D721Med (cell line): ENCODE measurements at places on chromosomes 11 and 22.

DNA sequence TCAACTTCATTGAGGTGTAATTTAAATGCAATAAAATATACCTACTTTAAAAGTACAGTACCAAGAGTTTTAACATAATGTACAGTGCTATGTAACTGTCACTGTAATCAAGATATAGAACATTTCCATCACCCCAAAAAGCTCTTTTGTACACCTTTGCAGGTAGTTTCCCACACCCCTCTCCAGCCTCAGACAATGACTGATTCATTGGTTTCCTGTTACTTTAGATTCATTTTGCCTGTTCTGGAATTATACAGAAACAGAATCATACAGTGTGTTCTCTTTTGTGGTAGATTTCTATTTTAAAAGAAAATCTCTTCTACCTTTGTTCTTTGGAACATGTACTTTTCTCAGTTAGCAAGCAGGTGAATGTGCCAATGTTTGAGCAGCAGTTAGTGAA lies 38.2 kb downstream of the SHISA8 start:
- no peak for DNase-seq

- no peak for DNase-seq
Observed at GRCh38 chr11:59778122-59778521, 22.9 kb downstream of the STX3 start.

GRCh38 chr11:117179048-117179999 lies 781 bp downstream of the SIDT2 start:
- no peak for DNase-seq

DNA sequence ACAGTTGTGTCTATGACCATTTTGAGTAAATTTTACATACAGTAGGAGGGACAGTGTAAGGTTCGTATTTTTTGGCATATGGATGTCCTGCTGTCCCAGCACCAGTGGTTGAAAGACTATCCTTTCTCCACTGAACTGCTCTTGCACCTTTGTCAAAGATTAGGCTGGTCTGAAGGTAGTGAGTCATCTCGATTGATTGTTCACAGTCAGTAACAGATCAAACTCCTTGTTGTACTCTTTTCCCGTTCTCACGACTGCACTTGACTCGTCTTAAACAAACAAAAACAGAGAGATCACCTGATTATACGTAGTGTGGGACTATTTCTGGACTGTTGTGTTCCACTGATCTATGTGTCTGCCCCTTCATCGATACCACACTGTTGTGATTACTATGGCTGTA lies 77.1 kb downstream of the DGCR2 start:
- DNase-seq: no peak

- DNase-seq: peak; percentile 68
Observed at GRCh38 chr11:64448599-64449380, 89.8 kb downstream of the RPS6KA4 start.

DNA sequence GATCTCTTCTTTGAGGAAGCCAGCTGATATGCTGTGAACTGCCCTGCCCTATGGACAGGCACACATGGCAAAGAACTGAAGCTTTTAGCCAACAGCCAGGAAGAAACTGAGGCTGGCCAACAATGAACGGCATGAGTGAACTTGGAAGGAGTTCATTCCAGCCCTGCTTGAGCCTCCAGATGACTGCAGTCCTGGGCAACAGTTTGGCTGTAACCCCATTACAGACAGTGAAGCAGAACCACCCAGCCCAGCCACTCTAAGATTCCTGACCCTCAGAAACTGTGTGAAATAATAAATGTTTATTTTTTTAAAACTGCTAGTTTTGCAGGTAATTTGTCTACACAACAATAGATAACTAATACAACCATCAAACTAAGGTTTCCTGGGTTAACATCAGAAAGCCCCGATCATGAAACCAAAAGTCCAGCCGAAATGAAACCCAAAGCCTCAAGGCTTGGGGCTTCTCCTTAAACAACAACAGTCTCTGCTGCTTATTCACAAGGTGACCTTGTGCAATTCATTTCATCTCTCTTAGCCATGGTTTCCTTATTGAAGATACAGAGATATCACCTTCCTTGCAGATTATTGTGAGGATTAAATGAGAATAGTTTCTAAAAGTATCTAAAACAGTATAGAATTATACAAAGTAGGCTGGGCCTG lies 31.4 kb downstream of the PAK1 start:
- DNase-seq: no peak

- DNase-seq: no peak
Observed at GRCh38 chr11:120336641-120337354, 585 bp downstream of the ARHGEF12 start.

DNA sequence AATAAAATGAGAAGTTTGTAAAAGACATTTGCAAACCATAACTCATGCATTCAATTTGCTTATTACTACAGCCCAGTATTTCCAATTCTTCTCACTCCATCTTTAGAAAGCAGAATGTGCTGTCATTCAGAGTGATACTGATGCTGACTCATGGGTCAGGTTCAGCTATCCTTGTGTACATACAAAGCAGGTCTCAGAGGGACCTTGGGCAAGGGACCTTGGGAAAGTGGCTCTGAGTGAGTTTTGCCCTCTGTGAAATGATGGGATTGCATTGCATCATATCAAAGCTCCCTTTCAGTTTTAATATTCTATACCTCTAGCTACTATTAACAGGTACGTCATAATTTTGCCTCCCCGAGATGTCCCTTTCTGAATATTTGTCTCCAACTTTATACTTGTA lies 848.7 kb downstream of the OPCML start:
- DNase-seq: no peak

DNA sequence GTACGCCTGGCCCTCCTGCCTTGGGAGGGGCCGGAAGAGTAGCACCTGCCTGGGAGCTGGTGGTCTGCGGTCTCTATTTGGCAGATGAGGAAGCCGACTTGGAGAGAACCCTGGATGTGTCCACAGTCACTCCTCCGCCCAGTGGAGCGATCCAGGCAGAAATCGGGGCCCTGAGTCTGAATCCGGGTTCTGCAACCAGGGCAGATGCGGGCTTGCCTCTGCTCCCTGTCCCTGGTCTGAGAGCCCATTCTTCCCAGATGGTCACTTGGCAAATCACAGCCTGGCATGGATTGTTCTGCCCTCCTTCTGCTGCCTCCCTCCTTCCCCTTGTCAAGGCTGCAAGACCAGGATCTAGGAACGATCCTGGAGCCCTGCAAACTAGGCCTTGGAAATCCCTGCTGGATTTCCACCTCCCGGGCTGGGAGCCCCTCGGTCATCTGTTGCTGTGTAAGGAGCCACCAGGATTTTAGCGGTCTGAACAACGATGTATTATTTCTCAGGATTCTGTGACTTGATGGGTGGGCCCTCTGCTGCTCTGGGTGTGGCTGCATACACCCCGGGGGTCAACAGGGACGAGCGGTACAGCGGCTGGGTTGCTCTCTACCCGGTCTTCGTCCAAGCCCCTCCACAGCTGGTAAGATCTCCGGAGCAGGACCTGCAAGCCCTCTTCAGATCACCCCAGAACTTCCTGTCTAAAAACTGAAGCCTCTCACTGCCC lies 2.0 kb upstream of the ASCL2 start:
- DNase-seq: no peak

DNA sequence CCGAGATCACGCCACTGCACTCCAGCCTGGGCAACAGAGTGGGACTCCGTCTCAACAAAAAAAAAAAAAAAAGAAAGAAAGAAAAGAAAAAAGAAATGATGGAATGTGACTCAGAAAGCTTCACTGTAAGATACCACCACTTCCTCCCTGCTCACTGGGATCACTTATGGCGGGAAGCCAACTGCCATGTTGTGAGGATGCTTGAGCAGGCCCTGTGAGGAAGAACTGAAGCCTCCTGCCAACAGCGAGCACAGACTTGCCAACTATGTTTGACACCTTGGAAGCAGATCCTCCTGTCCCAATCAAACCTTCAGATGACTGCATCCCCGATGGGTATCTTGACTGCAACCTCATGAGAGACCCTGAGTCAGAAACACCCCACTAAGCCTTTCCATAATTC lies 8.3 kb downstream of the SEC14L6 start:
- DNase-seq: no peak

DNA sequence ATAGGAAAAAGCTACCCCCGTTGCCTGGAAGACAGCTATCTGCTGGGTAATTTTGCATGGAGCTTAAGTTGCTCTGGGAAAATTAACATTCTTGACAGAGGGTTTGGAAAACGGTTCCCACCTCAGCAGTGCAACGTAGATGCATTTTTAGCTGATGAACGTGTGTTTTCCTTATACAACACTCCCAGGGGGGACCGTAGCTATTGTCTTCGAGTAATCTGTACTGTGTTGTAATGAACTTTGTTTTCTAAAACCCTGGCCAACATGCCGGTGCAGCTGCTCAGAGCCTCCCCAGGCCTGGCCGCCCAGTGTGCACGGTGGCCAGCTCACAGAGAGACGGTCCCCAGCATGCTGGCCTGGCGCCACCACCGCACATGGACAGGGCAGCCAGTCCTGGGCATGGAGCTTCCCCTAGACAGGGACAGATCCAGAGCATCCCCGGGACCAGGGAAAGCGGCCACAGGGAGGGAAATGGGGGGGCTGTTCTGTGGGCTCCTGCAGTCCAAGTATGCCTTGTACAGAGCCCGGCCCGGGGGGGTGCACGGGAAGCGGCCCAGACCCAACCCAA lies 2.2 kb downstream of the TNNT3 start:
- DNase-seq: no peak

DNA sequence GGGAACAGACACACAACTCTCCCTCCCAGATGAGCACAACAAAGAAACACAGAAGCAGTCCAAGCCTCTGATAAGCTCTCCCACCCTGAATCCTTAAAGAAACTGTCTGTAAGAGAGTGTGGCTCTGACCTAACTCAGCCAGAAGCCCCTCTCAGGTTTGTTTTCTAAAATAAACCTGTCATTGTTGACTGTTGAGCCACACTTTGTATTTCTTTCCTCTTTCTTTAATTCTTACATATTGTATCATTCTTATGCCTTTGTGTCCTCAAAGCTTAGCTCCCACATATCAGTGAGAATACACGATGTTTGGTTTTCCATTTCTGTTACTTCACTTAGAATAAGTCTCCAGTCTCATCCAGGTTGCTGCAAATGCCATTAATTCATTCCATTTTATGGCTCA lies 7.8 kb upstream of the OR8D2 start:
- no peak for DNase-seq

- DNase-seq: no peak
Observed at GRCh38 chr11:133810766-133811165, 34.5 kb downstream of the SPATA19 start.

- DNase-seq: no peak
Observed at GRCh38 chr11:10694486-10695239, 1.1 kb upstream of the IRAG1 start.

DNA sequence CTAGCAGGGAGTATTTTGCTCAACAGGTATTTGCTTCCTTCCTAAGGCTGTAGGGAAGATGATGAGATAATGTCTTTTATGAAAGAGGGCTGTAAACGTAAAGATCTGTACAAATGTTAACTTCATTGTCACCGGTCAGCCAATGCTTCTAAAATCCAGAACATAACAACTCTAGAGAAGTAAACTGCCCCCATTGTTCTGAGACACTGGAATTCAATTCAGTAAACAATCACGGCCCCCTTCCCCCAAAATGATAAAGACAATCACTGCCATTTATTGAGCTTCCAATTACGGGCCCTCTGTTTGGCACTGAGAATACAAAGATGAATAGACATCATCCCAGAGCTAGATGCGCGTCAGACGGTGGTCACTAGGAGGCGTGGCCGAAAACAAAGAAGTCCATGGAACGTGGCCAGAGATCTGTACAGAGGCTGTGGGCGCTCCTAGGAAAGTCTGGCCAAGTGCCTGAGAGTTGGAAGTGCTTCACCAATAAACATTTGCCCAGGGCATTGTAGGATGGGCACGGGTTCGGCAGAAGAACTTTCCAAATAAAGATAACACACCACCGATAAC lies 576 bp downstream of the TMEM258 start:
- DNase-seq: no peak

GRCh38 chr22:37088750-37089408 lies 20.6 kb downstream of the TMPRSS6 start:
- no peak for DNase-seq

DNA sequence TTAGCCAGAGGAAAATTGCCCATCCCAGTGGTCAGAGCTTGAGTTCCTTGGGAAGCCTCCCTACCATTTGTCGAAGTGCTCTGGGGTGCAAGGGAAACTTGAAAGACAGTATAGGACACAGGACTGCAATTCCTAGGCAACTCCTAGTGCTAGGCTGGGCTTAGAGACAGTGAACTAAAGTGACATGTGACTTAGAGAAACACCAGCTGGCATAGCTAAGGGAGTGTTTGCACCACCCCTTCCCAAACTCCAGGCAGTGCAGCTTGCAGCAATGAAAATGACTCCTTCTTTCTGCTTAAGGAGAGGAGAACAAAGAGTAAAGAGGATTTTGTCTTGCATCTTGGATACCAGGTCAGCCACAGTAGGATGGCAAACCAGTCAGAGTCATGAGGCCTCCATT lies 388.0 kb downstream of the DYNC2H1 start:
- DNase-seq: no peak

- no peak for DNase-seq
Observed at GRCh38 chr11:61077936-61078335, 24.4 kb upstream of the CD5 start.

- DNase-seq: no peak
Observed at GRCh38 chr11:33016654-33017053, 976 bp downstream of the DEPDC7 start.
